Sigmoid colon (tissue), 7 donors: ENCODE measurements at places on chromosomes 2 and 18.

GRCh38 chr2:20429528-20429927 is 17.3 kb upstream of the RHOB start:
- no peak for DNase-seq

- DNase-seq: no peak
These were observed 69.3 kb downstream of the NRP2 start for GRCh38 chr2:205751569-205752031.

GRCh38 chr18:56815926-56816325 is 164.8 kb downstream of the WDR7 start:
- no peak for DNase-seq

GRCh38 chr2:49222975-49223528 is 68.7 kb upstream of the FSHR start:
- no peak for DNase-seq

- peak; percentile 80 for DNase-seq
These were observed 36.4 kb downstream of the WDSUB1 start for GRCh38 chr2:159249990-159250715.

GRCh38 chr2:145600811-145601210 is 1080.9 kb upstream of the ZEB2 start:
- DNase-seq: no peak

- DNase-seq: no peak
These were observed 172.7 kb upstream of the NOL4 start for GRCh38 chr18:34397286-34397896.

DNA sequence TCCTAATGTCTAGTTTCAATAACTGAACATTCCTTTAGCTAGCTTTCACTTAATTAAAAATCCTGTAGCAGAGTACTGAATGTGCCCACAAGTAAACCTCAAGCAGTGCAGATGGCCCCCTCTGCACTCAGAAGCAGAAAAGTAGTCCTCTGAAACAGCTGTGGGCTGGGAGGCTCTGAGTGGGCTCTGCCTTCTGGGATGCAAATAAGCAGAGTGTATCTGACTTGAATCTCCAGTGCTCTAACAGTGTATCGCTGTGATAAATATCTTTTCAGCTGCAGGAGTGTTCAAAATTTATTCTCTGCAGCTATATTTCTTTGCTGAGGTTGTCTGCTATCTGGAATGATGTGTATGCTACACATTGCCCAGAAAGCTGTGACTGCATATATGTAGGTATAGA is 44.8 kb upstream of the SYT4 start:
- DNase-seq: no peak

GRCh38 chr2:23591111-23591510 is 206.1 kb downstream of the KLHL29 start:
- DNase-seq: peak; percentile 60

- DNase-seq: no peak
These were observed 71.1 kb upstream of the DSC1 start for GRCh38 chr18:31233621-31234275.

GRCh38 chr2:54644236-54644635 is 79.2 kb upstream of the EML6 start:
- DNase-seq: no peak

DNA sequence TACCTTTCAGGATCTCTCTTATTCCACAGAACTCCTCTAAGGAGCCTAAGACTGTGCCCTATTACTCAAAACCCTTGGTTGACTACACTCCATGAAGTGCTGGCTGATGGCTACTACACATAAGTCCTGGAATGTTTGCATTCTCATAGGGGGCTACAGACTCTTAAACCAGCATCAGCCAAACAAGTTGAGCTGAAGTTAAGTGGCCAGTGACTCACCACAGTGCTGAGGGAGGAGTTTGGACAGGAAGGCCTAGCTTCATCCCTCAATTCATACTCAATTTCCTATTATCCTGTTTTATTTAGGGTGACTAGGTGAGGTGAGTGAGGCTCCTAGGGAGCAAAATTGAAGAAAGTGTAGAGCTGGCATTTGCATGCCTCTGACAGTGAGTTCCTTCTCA is 246.7 kb downstream of the SMAD2 start:
- DNase-seq: no peak

DNA sequence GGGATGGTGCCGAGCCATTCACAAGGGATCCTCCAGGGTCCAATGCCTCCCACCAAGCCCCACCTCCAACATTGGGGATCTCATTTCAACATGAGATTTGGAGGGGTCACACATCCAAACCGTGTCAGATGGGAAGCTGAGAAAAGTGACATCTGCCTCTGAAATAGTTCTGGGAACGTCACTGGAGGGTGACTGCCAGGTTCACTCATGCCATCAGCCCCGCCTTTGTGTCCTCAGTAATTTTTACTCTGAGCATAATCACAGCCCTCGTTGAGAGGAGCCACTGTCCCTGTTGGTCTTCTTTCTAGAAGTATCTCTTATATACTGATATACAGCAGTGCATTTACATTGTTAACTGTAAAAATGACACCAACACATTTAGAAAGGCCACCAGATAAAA is 67.4 kb downstream of the KLHL29 start:
- DNase-seq: no peak

- no peak for DNase-seq
These were observed 28.5 kb upstream of the DARS1 start for GRCh38 chr2:136013955-136014354.
